ENCODE measurements at places on chromosomes 3 and 15.

DNA sequence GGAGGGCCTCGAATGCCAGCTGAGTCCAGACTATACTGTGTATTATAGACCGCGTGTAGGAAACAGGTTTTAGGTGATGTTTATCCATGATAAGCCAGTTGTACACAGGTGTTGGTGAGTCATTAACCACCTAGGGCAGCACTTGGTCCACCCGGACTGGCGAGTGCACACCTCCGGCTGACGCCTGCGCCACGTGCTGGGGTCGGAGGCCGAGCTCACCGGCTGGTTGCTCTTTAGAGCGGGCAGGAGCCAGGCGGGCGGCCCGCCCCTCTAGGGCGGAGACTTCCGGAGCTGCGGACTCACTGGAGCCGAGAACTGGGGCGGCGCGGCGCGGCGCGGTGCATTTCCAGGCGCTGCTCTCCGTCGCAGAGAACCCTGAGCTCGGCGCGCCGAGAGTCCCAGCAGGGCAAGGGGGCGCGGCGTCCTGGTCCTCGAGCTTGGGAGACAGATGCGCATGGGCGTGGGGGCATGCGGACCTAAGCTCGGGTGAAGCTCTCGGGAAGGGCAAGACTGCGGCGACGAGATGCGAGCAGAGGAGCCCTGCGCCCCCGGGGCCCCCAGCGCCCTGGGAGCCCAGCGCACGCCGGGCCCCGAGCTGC is at the start of gene ESYT3:
TSS of gene ESYT3 (plus strand) at position 341 of the 599 bp plus-strand sequence. CDS start at position 524, 183 bp downstream.
- no peak for DNase-seq

DNA sequence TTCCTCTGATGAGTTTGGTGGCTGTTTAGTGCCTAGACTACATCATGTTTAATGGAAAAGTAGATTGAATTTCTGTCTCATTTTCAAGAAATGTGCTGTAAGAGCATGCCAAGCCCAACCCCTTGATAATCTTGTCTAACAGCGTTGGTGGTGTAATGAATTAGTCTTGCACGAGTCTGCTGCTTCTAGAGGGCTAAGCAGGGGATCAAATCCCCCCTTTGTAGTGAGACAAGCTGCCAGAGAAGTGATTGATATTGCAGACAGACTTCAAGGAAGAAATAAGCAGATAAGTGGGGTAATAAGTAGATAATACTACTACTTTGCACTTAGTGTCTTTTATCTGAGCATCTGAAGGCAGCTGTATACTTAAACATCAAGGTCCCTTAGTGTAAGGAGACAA is 141.4 kb downstream of the TP63 start:
- DNase-seq: no peak

DNA sequence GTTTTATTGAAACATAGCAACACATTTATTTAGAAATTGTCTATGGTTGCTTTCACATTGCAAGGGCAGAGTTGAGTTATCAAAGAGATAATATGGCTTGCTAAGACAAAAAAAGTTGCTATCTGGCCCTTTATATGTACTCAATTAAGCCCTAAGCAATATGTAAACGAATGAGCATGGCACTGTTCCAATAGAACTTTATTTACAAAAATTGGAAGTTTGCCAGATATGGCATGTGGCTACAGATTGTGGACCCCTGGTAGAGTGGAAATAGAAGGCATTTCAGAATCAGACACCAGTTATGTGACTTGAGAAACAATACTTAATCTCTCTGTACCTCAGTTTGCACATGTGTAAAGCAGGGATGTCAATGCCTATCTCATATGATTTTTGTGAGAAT is 515.6 kb upstream of the SGO1 start:
- no peak for DNase-seq

DNA sequence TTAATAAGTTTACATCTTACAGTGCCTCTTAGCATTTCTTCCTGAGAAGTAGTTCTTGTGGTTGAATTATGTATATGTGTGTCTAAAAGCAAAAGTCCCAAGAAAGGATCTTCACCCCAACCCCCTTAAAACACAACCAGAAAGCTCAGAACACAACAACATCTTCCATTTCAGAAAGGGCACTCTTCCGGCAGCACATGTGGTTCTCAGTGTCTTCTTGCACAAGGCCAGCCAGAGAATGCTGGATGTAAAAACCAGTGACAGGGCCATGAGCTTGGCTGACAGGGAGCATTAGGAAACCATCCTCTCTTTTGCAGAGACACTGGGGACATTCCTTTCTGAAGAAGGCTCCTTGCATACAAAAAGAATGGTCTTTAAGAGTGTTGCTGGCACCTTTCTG is 45.0 kb downstream of the EEFSEC start:
- no peak for DNase-seq

GRCh38 chr3:52007291-52007690 is 11.6 kb upstream of the RPL29 start:
- no peak for DNase-seq

DNA sequence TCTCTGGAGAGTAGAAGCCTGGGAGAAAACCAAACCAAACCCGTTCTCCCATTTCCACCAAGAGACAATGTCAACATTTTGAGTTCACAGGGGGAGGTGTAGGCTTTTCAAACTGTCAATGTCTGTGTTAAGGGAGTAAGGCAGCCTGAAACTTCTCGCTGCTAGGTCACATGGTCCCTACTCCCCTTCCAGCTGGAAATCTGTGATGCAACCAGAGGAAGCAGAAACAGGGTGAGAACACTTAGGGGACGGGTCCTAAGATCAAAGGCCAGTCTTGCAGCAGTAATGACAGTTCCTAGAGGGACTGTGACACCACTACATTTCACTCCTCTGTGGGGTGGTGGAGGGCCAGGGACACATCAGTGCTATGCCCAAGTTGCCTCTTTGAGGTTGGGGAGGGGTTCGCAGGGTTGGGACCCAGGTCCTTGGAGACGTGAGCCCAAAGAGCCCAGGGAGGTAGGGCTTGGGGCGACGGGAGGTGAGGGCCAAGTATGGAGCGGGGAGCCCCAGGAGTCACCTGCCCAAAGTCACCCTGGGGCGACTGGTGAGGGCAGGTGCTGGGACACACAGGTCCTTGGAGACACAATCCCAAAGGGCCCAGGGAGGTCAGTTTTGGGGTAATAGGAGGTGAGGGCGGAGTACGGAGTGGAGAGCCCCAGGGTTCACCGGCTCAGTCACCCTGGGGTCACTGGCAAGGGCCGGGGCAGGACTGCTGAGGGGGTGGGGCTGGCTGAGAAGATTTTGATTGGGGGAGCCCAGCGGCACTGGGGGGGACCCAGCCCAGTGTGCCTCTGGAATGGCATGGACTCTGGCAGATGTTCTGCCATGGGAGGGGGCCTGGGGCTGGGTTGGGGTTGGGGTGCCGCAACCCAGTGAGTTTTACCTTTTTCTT is 582 bp downstream of the GOLGA6L2 start:
- no peak for DNase-seq

- DNase-seq: no peak
Observed at GRCh38 chr3:13539671-13540070, 9.3 kb upstream of the FBLN2 start.

DNA sequence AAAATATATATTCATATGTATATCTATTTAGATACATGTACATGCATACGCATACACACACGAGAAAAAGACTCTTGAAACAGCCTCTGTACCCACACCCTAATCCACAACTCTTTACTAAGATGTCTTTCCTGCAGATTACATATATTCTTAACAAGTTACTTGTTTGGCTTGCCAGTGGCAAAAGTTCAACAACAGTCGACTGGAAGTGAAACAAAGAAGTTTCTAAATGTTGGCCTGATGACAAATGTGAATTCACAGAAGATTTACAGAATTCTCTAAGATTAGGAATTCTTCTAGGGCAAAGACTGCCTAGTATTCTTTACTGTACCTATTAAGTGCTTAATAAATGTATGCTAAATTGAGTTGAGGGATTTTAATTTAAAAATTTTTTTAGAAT is 116.8 kb downstream of the CDIN1 start:
- DNase-seq: no peak

DNA sequence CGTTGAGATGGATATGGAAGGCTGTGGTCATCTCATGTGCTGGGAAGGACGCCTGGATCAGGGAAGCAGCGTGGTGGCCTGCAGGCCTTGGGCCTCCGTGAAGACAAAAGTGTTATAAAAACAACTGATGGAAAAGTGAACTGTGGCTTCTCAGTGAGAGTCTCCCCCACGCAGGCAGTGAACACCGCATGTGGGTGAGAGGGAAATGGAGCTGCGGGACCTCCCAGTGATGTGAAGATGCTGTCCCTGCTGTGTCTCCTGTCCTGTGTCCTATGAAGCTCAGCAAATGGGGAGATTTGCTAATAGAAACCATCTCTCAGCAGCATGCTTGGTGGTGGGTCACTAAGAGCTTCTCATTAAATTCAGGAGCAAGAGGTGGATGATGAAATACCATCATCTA is 25.1 kb downstream of the NSMCE3 start:
- no peak for DNase-seq

- no peak for DNase-seq
Observed at GRCh38 chr15:38883987-38884386, 319.4 kb upstream of the RASGRP1 start.

DNA sequence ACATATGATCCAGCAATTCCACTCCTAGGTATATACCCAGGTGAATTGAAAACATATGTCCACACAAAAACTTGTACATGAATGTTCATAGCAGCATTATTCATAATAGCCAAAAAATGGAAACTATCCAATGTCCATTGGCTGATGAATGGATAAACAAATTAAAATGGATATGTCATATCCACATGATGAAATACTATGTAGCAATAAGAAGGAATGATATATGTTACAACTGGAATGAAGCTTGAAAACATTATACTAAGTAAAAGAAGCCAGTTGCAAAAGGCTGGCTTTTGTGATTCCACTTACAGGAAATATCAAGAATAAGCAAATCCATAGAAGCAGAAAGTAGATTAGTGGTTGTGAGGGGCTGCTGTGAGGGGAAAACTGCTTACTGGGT is 33.7 kb downstream of the BNC1 start:
- DNase-seq: no peak

DNA sequence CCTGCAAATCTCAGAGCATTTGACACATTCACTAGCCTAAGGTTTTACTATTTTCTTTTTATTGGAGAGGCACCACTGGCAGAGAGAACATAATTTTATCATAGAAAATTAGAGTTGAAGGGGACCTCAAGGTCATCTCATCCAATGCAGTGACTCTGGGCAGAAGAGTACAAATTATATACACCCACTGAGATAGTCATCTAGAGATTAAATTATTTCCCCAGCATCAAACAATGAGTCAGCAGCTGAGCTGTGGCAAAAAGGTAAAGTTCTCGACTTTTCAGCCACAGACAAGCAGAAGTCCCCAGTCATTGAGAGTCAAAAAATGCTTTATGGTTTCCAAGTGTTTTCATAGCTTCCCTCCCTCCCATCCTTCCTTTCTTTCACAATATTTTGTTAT is 39.3 kb upstream of the SEMA6D start:
- DNase-seq: no peak

GRCh38 chr3:4986782-4987537 is 7.7 kb downstream of the BHLHE40 start:
- DNase-seq: peak; percentile 62

DNA sequence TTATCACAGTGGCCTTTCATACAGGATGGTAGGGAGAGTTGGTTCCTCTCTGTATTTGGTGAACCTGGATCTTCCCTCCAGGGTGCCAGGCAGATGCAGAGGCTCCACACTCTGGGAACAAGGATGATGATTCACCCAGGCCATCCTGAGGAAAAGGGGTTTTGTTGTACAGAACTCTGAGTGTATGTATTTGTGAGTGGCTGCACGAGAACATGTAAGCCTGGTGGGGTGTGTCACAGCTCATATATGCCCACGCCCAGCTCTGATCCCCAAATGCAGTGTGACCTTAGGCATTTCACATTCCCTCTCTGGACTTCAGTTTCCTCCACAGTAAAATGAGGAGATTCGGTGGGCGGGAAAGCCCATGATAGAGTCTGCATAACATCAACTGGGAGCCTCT is 11.6 kb upstream of the CILP start:
- DNase-seq: no peak

- DNase-seq: no peak
Observed at GRCh38 chr3:69560116-69560515, 174.2 kb upstream of the FRMD4B start.

- DNase-seq: no peak
Observed at GRCh38 chr15:85630311-85630710, 164.4 kb downstream of the KLHL25 start.

GRCh38 chr3:35651851-35652250 is 12.5 kb downstream of the ARPP21 start:
- no peak for DNase-seq

DNA sequence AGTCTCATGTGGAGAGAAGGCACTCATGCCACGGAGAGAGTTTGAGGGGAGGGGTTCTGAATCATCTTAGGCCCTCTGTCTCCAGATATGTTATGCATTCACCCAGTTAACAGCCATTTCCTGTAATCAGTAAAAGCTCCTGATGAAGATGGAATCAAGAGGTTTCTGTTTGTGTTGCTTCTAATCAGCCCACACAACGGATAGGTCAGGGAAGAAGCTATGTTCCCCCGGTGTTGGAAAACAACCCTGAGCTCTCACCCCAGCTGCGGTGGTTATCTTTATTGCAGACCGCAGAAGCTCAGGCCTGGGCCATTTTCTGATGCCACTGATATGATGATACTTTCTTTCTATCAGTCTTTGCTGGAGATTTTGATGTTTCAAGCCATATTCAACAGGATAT is 338.5 kb upstream of the ONECUT1 start:
- no peak for DNase-seq

- no peak for DNase-seq
Observed at GRCh38 chr15:26623071-26623470, 149.8 kb downstream of the GABRB3 start.

DNA sequence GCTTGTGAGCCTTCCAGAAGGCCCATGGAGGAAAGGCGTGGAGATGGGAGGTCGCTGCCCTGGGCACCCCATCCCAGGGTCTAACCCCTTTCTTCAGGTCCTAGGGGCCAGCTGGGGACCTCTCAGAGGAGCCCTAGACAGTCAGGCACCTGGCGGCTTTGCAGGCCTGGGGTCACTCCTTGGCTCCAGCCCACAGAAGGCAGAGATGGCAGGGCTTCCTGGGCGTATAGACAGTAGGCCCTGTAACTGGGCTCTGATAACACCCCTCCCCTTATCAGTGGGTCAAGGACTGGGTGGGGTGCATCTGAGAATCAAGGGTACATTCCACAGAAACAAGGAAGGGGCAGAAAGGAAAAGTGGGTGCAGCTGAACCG is 16.7 kb downstream of the ZDHHC19 start:
- no peak for DNase-seq

- DNase-seq: no peak
Observed at GRCh38 chr15:60255390-60255789, 142.4 kb downstream of the ANXA2 start.

DNA sequence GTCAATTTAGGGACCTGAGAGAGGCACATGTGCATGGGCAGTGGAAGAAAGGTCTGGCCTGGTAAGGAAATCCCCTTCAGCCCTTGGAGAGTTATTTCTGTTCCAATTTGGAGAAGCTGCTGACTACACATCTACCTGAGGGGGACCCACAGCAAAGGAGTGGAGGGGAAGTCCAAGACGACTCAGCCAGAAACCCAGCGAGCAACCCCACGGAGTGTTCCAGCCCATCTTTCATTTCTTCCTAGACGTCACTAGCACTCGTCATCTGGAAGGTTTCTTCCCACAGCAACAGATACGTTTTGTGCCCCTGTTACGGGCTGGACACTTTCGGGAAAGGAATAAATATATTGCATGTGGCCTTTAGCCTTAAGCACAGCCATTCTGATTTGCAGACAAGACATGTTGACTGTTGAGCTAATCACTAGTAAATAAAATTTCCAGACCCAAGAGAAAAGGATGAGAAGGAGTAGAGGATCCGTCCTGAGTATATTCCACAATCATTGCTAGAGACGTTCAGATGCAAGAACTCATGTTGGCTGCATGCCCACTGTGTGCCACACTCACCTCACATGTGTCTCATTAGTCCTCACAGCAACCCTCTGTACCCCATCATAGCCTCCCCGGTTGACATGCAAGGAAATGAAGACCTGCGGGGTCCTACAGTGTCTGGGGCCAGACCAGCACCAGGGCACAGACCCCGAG is 7.8 kb upstream of the FAM174B start:
- DNase-seq: no peak
